ENCODE measurements at places on chromosomes 12 and 14. TPM values are rescaled to one million over a fixed set of nuclear protein-coding genes. Genes with fewer than 3 reads are reported as not detected.

DNA sequence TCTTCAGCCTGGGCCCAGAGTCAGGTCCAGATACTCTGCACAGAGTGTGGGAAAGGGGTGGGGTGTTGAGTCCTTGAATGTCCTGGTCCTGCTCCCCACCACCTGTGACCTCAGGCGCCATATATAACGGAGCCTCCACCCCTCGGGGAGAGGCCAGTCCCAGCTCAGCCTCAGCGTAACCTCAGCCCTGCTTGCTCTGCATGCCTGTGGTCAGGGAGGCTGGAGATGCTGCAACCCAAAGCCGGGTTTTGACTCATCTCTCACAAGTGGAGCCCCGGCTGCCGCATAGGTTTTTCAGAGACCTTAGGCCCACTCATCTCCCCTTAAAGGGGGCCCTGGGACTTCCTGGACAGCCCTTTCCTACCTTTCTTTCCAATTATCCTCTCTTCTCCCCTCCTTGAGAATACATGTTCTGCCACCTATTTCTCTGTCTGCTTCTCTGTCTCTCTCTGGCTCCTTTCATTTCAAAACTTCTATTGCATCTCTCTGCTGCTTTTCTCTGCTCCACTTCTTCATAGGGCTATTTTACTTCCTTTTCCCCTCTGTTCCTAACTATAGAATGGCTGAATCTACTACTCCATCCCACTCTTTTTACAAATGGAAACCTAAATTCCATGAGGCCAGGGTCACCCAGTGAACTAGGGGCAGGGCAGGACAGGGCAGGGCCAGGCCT lies 1.2 kb downstream of the ITGB7 start:
- DNase-seq: no peak

CELA1 gene
- total RNA-seq: not detected

- peak; percentile 64 for DNase-seq
Observed at GRCh38 chr14:102694530-102695166, 82.6 kb upstream of the TRAF3 start.

- DNase-seq: no peak
Observed at GRCh38 chr12:8622646-8623045, 10.0 kb upstream of the AICDA start.

TMEM106C gene
- 76.4 TPM for total RNA-seq

GRCh38 chr12:88993651-88994050 lies 358.6 kb downstream of the DUSP6 start:
- peak; percentile 36 for DNase-seq

BMAL2 gene
- 24.0 TPM for total RNA-seq

GRCh38 chr14:29553427-29553826 lies 374.2 kb downstream of the PRKD1 start:
- no peak for DNase-seq

DNA sequence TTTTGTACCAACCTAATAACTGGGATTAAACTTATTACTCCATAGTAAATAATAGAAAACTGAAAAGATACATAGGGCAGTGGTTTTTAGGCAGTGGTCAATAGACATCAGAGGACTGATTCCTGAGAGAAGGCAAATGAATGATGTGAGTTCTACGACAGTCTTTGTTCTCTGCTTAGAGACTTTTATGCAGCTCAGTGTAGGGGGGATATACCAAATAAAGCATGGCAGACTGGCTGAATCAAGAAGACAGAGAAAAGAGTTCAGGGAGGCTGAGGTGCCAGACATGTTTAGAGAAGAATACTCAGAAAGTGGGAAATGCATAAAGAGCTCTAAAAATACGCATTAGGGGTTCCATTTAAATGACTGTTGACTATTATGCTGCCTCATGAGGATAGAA lies 320.8 kb upstream of the FAR2 start:
- DNase-seq: no peak

GRCh38 chr12:89153341-89153740 lies 199.0 kb downstream of the DUSP6 start:
- DNase-seq: no peak

TCL1B gene
- not detected for total RNA-seq

DNA sequence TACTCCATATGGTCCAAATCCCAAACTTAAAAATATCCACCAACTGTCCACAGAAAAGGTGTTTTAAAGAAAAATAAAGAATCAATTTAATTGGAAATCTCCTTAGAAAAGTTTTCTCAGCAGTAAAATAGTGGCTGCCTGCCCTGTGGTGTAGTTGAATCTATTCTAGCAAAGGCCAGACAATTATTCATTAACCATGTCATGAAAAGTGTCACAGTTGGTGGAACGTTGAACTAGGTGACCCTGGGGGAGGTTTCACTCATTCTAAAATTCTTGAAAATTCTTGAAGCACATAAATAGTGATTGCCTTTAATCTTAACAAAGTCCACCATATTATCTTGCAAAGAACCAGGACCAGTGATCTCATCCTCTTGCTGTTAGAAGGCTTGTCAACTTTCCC lies 78.4 kb upstream of the GZMB start:
- DNase-seq: no peak

DNA sequence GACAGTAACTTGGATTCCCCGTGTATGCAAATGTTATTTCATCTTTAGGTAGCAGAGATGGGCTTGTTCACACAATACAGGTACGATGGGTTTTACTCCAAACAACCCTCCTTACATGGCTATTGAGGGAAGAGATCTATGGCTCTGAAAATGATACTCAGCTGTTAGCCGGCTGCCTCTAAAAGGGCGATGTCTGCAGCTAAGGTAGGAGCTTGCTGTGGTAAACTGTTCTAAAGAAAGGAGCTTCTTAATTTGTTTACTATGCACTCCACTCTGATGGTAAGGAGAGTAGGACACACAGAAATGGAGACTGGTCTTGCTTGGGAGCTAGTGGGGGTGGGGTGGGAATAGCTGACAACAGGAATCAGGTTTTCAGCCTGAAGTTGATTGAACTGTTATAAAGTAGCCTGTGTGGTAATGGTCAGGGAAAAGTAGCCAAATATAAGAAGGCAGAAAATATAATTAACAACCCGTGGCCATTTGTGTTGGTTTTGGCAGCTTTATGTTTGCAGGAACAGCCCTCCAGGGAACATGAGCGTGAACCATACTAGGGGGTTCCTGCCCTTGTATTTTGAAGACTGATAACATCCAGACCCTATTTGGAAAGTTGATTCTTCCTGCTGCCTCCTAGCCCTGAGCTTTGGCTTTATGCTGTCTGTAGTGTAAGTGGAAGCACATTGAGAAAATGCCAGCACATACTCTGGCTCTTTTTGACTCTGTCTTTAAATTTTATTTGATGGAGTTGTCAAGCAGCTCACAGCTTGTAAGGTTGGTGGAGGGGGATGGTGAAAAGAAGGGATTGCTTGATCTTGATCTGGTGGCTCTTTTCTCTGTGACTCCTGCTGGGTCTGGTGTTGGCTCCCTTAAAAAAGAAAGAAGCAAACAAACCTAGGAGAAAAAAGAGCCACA lies 929.8 kb downstream of the DIO2 start:
- DNase-seq: peak; percentile 35

DNA sequence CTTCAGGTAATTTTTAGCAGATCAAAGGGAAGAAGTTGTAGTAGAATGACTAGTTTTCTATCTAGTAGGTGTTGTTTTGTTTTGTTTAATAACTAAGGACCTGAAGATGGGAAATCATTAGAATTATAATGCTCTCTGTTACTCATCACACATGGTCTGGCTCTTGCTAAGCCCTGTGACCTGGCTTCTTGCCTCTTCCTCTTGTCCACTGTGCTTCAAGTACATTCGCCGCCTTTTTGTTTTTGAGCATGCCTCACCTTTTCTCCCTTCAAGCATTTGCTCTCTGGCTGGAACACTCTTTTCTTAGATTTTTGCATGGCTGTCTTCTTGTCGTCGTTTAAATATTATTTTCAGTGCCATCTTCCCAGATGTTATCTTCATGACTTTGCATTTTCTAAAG lies 47.7 kb downstream of the DAAM1 start:
- no peak for DNase-seq

GARIN6 gene
- not detected for total RNA-seq

ACSS3 gene
- 32.1 TPM for total RNA-seq

- DNase-seq: no peak
Observed at GRCh38 chr12:28460420-28461130, 270.3 kb downstream of the CCDC91 start.

Data from spinal cord (tissue), 10 donors.